ENCODE measurements at places on chromosomes 11 and 22.

GRCh38 chr11:72189455-72190250 lies 2.3 kb upstream of the FOLR1 start:
- no peak for DNase-seq

GRCh38 chr11:61917334-61918109 lies at the start of gene RAB3IL1:
RAB3IL1 (minus strand) TSS chr11:61917566; CDS start chr11:61917367, 199 bp downstream.
- DNase-seq, result peak; percentile 47

- DNase-seq, result no peak
Observed at GRCh38 chr11:11732116-11732515, 109.7 kb upstream of the USP47 start.

- no peak for DNase-seq
Observed at GRCh38 chr11:7622721-7623120, 50.6 kb downstream of the CYB5R2 start.

DNA sequence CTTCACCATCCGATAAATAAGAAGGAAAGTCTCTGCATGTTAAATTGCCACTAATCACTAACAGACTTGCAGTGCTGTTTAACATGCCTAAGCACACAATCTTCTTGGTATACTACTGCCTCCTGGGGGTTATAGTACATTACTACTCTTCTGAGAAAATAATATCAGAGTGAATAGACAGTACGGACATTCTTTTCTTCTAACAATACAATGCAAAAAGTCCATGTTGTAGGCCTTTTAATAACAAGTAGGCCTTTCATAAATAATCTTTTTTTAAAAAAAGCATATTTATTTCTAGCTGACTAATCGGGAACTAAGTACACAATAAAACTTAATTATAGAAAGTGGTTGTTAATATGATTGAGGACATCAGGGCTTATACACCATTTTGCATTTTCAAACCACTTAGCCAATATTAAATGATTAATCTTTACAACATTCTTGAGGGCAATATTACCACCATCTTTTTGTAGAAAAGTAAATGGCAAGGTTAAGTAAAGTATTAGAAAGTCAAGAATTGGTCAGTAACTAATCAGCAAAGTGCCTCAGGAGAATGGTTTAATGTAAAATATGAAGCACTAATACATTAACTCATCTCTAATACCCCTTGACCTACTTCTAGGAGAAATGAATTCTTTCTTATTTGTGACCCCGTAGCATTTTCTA lies 84.7 kb downstream of the TTC28 start:
- DNase-seq, result peak; percentile 68

GRCh38 chr22:23793326-23793725 lies 6.6 kb downstream of the SMARCB1 start:
- DNase-seq, result no peak

GRCh38 chr11:26286472-26287066 lies 45.4 kb upstream of the ANO3 start:
- DNase-seq, result peak; percentile 18

DNA sequence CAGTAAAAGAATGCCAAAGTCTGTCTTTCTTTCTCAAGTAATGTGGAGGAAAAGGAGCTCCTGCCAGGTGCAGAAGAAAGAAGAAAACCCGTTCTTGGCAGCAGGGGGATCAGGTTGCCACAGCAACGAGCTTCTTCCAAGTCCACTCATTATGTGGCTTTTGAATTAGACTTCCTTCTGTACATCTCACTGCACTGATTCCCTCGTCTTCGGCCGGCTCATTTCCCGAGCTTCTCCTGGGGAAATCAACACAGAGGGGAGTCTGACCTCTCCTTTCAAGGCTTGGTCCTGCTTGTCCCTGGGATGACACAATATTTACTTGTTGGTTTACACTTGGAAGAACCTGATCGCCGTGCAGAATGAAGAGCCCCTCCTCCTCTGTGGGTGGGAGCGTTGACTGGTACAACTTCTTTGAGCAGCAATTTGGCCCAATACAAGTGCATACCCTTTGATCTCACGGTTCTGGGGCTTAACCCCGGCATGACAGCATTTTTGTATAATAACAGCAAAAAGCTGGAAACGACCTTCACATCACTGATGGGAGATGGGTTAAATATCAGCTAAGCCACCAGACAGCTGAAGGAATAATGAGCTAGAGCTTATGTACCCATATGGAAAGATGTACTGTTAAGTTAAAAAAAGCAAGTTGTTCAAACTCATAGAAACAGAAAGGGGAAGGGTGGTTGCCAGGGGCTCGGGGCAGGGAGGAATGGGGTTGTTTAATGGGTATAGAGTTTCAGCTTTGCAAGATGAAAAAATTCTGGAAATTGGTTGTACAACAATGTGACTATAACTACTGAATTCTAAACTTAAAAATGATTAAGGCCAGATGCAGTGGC lies 35.4 kb downstream of the MCHR1 start:
- DNase-seq, result no peak

GRCh38 chr11:120057028-120057330 lies 80.9 kb downstream of the TRIM29 start:
- no peak for DNase-seq

- peak; percentile 96 for DNase-seq
Observed at GRCh38 chr22:31399211-31400022, at the start of gene DRG1. DRG1 (plus strand) TSS chr22:31399604; CDS start chr22:31399684, 80 bp downstream.

DNA sequence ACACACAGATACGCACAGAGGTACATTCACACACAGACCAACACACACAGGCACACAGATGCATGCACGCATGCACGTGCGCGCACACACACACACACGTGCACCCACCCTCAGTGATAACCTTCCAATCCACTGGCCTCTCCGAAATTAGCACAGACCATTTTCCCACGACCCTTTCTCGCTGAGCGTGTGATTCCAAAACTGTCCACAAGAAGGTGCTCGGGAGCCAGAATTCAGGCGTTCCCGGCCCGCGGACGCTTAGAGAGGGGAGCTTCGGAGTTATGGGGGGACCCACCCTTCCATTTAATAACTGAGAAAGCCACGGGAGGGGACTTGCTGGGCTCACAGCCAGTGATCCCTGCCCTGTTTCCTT lies 33.8 kb upstream of the SLC35C1 start:
- DNase-seq, result peak; percentile 12

GRCh38 chr11:128585498-128586238 lies 1.7 kb downstream of the ETS1 start:
- no peak for DNase-seq

DNA sequence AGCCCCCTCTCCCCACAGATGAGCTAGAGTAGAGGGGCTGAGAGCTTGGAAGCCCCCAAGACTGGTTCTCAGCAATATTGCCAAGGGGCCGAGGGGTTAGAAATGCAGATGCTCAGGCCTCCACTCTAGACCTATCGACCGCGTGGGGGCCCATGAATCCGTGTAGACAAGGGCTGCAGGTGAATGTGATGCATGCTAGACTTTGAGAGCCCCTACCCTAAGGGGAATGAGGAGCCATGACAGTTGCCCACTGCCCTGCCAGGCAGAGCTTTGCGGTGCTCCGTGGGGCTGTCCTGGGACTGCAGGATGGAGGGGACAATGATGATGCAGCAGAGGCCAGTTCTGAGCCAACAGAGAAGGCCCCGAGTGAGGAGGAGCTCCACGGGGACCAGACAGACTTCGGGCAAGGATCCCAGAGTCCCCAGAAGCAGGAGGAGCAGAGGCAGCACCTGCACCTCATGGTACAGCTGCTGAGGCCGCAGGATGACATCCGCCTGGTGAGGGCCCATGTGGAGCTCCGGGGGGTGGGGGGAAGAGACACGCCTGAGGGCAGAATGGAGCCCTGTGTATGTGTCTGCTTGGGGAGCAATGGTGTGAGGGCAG lies 1.3 kb downstream of the SSH3 start:
- DNase-seq, result no peak

GRCh38 chr22:19807161-19807913 lies 46.8 kb downstream of the TBX1 start:
- DNase-seq, result no peak

DNA sequence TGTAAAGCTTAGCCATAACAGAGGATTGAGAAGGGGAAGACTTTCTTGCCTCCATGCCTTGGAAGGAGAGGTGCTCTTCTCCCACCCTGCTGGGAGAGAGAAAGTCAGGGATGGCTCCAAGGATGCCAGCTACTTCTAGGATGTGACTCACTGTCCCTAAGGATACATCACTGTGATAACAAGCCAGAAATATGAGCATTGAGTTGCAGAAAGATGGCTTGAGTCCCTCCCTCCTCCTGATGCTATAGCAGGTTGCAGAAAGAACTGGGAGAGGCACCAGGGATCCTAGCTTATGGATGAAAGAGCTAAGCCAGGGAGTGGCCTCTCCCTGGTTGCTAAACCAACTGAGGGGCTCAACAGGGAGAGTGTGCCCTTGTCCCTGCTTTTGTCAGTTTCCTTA lies 27.8 kb upstream of the FJX1 start:
- peak; percentile 27 for DNase-seq

DNA sequence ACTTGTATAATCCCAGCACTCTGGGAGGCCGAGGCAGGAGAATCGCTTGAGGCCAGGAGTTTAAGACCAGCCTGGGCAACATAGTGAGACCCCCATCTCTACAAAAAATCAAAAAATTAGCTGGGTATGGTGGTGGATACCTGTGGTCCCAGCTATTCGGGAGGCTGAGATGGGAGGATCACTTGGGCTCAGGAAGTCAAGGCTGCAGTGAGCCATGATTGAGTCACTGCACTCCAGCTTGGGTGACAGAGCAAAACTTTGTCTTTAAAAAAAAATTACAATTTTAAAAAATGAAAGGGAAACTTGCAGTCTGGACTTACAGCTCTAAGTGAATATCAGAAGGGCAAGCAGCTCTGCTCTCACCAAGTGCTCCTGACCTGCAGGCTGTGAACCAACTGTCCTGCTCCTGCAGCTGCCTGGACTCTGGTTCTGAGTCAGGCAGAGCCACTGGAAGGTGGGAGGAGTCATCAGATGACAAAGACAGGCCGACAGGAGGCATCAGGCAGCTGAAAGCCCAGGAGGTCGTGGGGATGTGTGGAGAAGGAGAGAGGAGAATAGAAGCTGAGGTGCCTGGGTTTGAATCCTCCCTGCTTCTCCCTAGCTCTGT lies 9.6 kb downstream of the SMTNL1 start:
- peak; percentile 21 for DNase-seq

- DNase-seq, result no peak
Observed at GRCh38 chr11:77770629-77771028, 49.9 kb downstream of the RSF1 start.

- DNase-seq, result no peak
Observed at GRCh38 chr11:107834995-107835394, 23.6 kb downstream of the SLC35F2 start.

DNA sequence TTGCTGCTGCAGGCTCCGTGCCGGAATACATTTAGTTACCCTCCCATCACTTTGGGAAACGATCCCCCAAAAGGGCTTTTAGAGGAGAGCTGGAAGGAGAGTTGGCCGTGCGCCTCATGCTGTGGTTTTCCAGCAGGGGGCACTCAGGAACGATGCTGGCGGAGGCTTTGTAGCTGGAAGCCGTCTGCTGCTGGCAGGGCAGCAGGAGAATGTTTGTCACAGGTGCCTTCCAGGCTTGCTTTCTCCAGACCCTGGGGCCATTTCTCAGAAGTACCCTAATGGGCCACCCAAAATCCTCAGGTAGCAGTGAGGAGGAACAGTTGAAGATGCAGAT lies 30.0 kb upstream of the CABP7 start:
- peak; percentile 28 for DNase-seq

DNA sequence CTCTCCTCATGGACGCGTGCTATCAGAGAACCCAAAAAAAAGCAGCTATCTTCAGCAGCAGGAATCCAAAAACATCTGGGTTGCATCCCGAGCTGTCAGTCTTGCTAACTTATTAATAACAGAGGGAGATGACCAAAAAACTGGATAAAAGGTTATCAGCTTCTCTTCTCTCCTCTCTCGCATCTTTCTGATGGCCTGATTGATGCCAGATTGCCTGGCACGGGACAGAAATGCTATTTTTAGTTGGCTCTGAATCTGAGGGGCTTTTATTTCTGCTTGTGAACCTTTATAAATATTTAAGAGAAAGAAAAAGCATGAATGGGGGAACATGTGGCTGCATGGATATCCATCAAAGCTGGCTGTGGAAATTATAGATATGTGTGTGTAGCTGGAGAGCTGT lies 230.3 kb downstream of the ETS1 start:
- no peak for DNase-seq

DNA sequence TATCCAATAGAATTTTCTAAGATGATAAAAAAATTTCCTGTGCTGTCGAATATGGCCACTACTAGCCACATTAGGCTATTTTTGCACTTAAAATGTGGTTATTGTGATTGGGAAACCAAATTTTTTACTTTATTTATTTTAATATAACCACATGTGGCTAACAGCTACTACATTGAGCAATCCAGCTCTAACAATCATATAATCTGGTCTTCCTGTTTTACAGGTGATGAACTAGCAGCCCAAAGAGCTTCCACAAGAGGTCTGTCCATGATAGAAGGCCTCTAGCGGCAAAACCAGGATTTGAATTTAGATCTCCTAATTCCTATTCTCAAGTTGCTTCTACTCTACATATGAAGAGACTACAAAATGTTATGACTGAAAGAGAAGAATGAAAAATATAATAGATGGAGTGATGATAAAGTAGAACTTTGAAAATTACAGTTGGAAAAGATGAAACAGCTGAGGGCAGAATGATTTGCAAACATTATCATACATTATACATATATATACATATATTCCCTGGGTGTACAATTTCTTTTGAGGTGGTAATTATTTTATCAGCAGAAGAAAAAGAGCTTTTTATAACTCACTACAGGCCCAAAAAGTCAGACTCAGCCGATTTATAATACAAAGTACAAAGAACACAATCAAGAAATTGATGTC lies 363.5 kb upstream of the PITPNB start:
- DNase-seq, result peak; percentile 62

DNA sequence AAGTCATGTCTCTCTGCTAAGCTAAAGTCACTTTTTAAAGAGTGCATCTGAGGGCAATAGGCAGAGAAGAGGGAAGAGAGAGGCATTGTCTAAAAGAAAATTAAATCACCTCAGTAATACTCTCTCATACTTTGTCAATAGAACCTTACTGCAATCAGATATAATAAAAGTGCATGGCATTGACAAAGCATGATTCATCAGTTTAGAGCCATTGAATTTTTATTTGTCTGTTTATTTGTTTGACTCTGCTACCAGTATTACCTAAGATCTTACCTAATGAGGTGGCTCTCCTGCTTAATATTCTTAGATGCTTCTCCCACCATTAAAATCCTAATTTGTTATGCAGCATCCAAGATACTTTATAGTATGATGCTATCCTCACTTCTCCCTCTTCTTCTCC lies 209.0 kb downstream of the PGR start:
- DNase-seq, result no peak

DNA sequence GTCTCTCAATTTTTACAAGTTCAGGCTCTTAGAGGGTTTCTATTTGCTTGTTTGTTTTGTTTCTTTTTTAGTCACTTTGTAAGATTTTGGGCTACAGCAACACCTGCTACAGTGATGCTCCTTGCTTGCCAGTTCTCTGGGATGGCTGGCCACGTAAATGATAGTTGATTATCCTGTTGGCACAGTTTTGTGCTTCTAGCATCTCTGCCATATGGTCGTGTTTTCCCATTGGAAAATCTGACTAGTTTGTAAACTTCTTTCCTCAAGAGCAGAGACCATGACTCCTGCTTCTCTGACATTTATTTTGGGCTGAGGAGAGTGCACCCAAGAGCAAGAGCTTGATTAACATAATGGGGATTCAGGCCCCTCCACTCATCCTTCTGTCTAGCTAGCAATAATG lies 1621.6 kb upstream of the RAG2 start:
- no peak for DNase-seq

- peak; percentile 98 for DNase-seq
Observed at GRCh38 chr22:27857443-27857842, 55.9 kb upstream of the MN1 start.
